ENCODE measurements at places on chromosomes 1 and 21.

- H3K36me3 ChIP-seq = no peaks in the 10 kb centered on the region
- no peaks in the 10 kb centered on the region for H3K27me3 ChIP-seq
- H3K4me1 ChIP-seq = no peaks in the 10 kb centered on the region
- no peak overlapping the region for H3K4me3 ChIP-seq
Measured at GRCh38 chr1:54081306-54082270, 28.2 kb downstream of the TCEANC2 start.

DNA sequence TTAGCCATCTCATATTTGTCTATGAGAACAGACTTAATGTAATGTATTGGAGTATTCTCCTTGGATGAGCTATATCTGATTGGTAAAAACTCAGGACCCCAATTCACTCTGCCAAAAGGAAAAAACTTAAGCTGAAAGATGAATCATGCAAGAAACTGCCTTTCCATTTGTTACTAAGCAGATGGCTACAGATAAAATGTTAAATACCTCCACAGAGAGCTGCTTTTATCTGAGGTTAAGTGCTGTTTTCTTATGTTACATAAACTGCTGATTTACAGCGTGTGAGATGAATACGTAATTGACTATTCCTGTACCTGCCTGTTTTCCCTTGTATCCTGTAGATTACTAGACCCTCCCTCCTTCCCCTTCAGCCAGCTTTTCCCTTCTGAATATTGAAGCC, 49.3 kb downstream of the CLCA4 start:
- H3K4me3 ChIP-seq = no peak overlapping the region
- no peak for DNase-seq
- no peaks in the 10 kb centered on the region for H3K36me3 ChIP-seq
- no peak overlapping the region for H3K27ac ChIP-seq
- no peaks in the 10 kb centered on the region for H3K27me3 ChIP-seq

- no peak overlapping the region for H3K4me3 ChIP-seq
- H3K27ac ChIP-seq = no peak overlapping the region
- no peaks in the 10 kb centered on the region for H3K36me3 ChIP-seq
- peaks cover 3% of the 10 kb centered on the region for H3K4me1 ChIP-seq
Measured at GRCh38 chr1:117754061-117754969, 148.5 kb downstream of the TENT5C start.

DNA sequence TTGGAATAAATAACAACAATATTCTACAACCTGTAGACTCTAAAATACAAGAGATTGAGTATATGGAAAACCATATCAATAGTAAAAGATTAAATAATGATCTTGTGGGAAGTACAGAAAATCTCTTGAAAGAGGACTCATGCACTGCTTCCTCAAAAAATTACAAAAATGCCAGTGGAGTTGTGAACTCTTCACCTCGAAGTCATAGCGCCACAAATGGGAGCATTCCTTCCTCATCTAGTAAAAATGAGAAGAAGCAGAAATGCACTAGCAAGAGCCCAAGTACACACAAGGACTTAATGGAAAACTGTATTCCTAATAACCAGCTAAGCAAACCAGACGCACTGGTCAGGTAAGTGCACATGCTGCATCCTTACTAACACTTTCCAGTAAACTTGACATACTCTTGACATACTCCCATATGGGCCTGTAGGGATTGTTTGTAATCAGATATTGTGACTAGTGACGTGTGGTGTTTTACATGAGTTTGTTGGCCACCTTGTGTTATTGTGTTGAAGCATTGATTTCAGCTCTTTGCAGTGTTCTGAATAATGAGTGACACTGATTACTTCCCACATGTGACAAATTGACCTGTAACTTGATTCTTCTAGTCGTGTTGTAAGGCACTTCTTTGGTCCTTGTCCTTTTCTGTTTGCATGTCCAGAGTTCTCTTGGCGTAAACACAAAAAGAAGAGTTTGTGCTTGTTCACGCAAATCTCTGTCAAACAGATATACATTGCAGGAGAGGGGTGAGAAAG, 28.0 kb downstream of the MACO1 start:
- H3K27ac ChIP-seq = no peak overlapping the region
- DNase-seq = no peak
- no peaks in the 10 kb centered on the region for H3K27me3 ChIP-seq
- no peaks in the 10 kb centered on the region for H3K36me3 ChIP-seq
- no peak overlapping the region for H3K4me3 ChIP-seq

GRCh38 chr1:155091071-155092051, 12.7 kb downstream of the EFNA3 start:
- DNase-seq = peak; percentile 91
- no peak overlapping the region for H3K27ac ChIP-seq
- H3K27me3 ChIP-seq = peaks cover 26% of the 10 kb centered on the region

GRCh38 chr1:109490029-109490933, 3.6 kb upstream of the CYB561D1 start:
- H3K27ac ChIP-seq = no peak overlapping the region
- peaks cover 5% of the 10 kb centered on the region for H3K4me1 ChIP-seq
- H3K36me3 ChIP-seq = no peaks in the 10 kb centered on the region
- no peaks in the 10 kb centered on the region for H3K27me3 ChIP-seq
- DNase-seq = peak; percentile 73

DNA sequence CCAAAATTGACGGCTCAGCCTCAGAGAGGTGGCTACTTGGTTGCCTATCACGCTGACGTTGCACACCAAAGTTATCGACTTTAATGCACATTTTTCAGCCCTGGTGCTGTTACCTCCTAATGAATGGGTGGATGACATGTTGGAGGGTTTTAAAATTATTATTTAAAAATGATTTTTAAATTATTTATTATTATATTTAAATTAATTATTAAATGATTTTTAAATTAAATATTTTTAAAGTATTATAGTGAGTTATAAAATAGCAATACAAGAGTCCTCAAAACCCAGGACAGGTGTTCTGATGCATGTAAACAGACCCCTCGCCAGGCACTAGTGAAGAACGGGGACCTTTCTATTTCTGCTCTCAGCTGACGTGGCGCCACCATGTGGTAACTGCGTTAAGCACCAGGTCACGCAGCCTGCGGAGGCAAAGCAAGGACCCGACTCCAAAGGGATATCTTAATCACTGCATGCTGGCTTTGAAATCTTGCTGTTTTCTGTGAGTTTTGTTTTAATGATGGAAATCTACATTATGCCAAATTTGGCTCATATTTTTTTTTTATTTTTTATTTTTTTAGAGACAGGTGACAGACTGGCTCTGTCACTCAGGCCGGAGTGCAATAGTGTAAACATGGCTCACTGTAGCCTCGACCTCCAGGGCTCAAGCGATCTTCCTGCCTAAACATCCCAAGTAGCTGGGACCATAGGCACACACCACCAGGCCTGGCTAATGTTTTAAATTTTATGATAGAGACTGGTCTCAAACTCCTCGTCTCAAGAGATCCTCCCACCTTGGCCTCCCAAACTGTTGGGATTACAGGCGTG, 22.6 kb downstream of the CASP9 start:
- H3K27ac ChIP-seq = no peak overlapping the region
- no peak overlapping the region for H3K4me3 ChIP-seq

DNA sequence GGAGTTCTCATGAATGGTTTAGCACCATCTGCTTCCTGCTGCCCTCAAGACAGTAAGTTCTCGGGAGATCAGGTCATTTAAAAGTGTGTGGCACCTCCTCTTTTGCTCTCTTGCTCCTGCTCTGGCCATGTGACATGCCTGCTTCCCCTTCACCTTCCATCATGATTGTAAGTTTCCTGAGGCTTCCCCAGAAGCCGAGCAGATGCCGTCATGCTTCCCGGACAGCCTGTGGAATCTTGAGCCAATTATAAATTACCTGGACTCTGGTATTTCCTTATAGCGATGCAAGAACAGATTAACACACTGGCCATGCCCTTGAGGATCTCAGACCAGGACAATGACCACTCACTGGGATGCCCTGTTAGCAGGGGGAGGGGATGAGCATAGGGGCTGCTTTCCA, 212.3 kb downstream of the MATN1 start:
- no peaks in the 10 kb centered on the region for H3K36me3 ChIP-seq
- H3K27ac ChIP-seq = no peak overlapping the region
- no peak for DNase-seq
- no peak overlapping the region for H3K4me3 ChIP-seq
- no peaks in the 10 kb centered on the region for H3K27me3 ChIP-seq

GRCh38 chr1:179870870-179871269, 6.7 kb downstream of the TOR1AIP2 start:
- H3K4me1 ChIP-seq = peaks cover under 1% of the 10 kb centered on the region
- no peaks in the 10 kb centered on the region for H3K27me3 ChIP-seq
- H3K27ac ChIP-seq = no peak overlapping the region
- no peak overlapping the region for H3K4me3 ChIP-seq
- no peaks in the 10 kb centered on the region for H3K36me3 ChIP-seq

DNA sequence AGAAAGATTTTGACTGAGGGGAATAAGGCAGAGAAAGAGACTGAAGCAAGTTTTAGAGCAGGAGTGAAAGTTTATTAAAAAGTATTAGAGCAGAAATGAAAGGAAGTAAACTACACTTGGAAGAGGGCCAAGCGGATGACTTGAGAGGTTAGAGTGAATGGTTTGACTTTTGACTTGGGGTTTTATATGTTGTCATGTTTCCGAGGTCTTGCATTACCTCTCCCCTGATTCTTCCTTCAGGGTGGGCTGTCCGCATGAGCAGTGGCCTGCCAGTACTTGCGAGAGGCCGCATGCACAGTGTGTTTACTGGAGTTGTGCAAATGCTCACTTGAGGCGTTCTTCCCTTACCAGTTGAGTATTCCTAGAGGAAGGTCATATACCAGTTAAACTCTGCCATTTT, 13.0 kb upstream of the DENND2D start:
- H3K27ac ChIP-seq = no peak overlapping the region
- no peak overlapping the region for H3K4me3 ChIP-seq
- no peak for DNase-seq
- no peaks in the 10 kb centered on the region for H3K27me3 ChIP-seq
- H3K4me1 ChIP-seq = peaks cover 19% of the 10 kb centered on the region
- H3K36me3 ChIP-seq = no peaks in the 10 kb centered on the region

DNA sequence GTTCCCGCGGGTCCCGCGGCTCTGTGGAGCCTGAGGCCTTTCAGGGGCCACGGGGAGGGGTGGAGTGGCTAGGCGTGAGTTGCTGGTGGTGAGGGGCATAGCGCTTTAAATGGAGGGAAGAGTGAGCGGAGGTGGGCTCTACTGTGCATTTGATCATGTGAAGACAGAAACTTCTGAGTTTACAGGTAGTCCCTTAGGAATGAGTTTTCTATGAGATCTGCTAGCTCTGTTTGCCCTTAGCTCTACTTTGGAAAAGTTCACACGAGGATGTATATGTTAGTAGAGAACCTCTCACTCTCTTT, 593 bp downstream of the ST6GALNAC3 start:
- peaks cover 8% of the 10 kb centered on the region for H3K27me3 ChIP-seq
- no peak overlapping the region for H3K27ac ChIP-seq
- H3K4me1 ChIP-seq = peaks cover 18% of the 10 kb centered on the region
- peak overlapping the region; percentile 90 for H3K4me3 ChIP-seq
- no peak for DNase-seq
- H3K36me3 ChIP-seq = no peaks in the 10 kb centered on the region

GRCh38 chr21:27799861-27800260, 833.0 kb upstream of the ADAMTS5 start:
- no peaks in the 10 kb centered on the region for H3K36me3 ChIP-seq
- no peak overlapping the region for H3K27ac ChIP-seq
- H3K4me1 ChIP-seq = peaks cover 7% of the 10 kb centered on the region
- H3K4me3 ChIP-seq = no peak overlapping the region
- H3K27me3 ChIP-seq = no peaks in the 10 kb centered on the region
- no peak for DNase-seq

GRCh38 chr1:198747127-198747526, 108.3 kb downstream of the PTPRC start:
- no peak for DNase-seq
- H3K36me3 ChIP-seq = no peaks in the 10 kb centered on the region
- peaks cover 2% of the 10 kb centered on the region for H3K4me1 ChIP-seq
- no peak overlapping the region for H3K27ac ChIP-seq

- DNase-seq = no peak
- H3K36me3 ChIP-seq = peaks cover 4% of the 10 kb centered on the region
- no peak overlapping the region for H3K27ac ChIP-seq
- H3K27me3 ChIP-seq = no peaks in the 10 kb centered on the region
- H3K4me3 ChIP-seq = no peak overlapping the region
Measured at GRCh38 chr21:9008636-9009035, 1512.7 kb upstream of the TPTE start.

- no peaks in the 10 kb centered on the region for H3K36me3 ChIP-seq
- H3K27me3 ChIP-seq = no peaks in the 10 kb centered on the region
- DNase-seq = no peak
- no peak overlapping the region for H3K27ac ChIP-seq
- H3K4me1 ChIP-seq = peaks cover 6% of the 10 kb centered on the region
Measured at GRCh38 chr1:204513117-204513716, 3.0 kb upstream of the MDM4 start.

- H3K27ac ChIP-seq = no peak overlapping the region
- peaks cover 9% of the 10 kb centered on the region for H3K4me1 ChIP-seq
- no peaks in the 10 kb centered on the region for H3K36me3 ChIP-seq
- DNase-seq = no peak
- H3K4me3 ChIP-seq = no peak overlapping the region
- no peaks in the 10 kb centered on the region for H3K27me3 ChIP-seq
Measured at GRCh38 chr1:99672038-99672437, 26.1 kb downstream of the PALMD start.

GRCh38 chr1:19733615-19734014, 66.1 kb downstream of the TMCO4 start:
- no peak overlapping the region for H3K4me3 ChIP-seq
- no peak overlapping the region for H3K27ac ChIP-seq
- DNase-seq = no peak
- peaks cover 20% of the 10 kb centered on the region for H3K4me1 ChIP-seq
- no peaks in the 10 kb centered on the region for H3K27me3 ChIP-seq
- H3K36me3 ChIP-seq = no peaks in the 10 kb centered on the region
